ENCODE measurements at places on chromosomes 4 and X.

DNA sequence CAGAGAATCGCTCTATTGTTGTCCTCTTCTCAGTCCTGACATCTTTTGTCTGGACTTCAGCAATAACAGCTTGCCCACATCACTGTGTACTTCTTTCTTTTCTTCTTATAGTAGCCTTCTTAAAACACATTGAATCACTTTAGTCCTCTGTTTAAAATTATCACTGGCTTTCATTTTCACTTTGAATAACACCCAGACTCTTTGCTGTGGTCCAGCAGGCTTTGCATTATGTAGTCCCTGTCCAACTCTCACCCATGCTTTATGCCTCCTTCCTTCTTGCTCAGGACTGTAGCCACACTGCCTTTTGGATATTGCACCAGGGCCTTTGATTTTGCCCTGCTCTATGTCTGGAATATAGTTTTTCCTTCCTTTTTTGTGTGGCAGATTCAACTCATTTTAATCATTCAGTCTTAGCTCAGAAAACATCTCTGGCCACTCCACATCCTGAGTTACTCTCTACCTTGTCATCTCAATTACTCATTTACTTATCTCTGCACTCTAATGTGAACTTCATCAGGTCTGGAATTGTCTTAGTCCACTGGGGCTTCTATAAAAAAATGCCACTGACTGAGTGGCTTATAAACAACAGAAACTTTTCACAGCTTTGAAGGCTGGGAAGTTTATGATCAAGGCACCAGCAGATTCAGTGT, 168.2 kb downstream of the C4orf33 start:
- DNase-seq, result no peak

DNA sequence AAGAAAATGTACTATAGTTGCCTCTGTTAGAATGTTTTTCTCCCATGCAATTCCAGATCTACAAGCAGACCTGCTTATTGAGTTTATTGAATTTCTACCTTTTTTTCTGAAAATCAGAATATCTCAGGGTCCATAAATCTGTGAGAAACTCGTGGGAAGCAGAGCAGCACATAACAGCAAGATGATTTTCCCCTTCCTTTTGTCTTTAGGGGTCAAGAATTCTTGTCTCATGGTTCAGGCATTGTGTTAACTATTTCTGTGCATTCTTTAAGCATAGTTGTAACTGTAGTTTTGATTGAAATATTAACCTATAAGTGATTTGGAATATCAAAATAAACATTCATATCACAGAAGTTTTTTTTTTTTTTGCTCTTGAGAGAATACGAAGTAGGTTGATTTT, 11.4 kb downstream of the EDNRA start:
- DNase-seq, result no peak

- no peak for DNase-seq
Measured at GRCh38 chr4:82017680-82018079, 356.1 kb downstream of the HNRNPD start.

GRCh38 chr4:20570981-20571715, 129.1 kb upstream of the PACRGL start:
- DNase-seq, result no peak

GRCh38 chr4:70994069-70994366, 569 bp downstream of the DCK start:
- peak; percentile 34 for DNase-seq

GRCh38 chr4:187972135-187972534, 23.4 kb upstream of the ZFP42 start:
- DNase-seq, result no peak

DNA sequence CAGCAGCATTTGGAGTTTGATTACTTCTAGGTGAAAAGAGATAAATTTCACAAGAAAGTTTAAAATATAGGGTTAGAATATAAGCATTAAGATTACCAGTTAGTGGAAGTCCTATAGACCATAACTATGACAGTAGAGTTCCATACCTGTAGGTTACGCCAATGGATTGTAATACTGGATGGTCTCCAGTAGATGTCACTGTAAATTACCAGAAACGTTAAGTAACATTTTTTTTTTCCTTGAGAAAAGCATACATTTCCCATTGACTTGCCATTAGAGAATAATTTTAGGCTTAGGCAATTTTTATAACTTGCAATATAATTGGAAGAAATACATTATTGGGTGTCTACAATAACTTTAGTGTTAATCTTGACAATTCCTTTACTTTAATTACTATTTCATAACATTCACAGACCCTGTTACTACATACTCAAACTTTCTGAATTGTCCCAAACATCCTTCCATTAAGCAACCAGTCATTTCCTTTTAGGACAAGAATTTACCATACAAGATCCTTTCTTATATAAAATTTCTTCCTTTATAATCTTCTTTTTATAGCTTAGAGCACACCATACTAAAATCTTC, 304.1 kb upstream of the TECRL start:
- DNase-seq, result no peak

GRCh38 chrX:41722214-41722613, 1.8 kb upstream of the GPR82 start:
- no peak for DNase-seq

GRCh38 chr4:141524116-141524515, 112.3 kb upstream of the IL15 start:
- no peak for DNase-seq

DNA sequence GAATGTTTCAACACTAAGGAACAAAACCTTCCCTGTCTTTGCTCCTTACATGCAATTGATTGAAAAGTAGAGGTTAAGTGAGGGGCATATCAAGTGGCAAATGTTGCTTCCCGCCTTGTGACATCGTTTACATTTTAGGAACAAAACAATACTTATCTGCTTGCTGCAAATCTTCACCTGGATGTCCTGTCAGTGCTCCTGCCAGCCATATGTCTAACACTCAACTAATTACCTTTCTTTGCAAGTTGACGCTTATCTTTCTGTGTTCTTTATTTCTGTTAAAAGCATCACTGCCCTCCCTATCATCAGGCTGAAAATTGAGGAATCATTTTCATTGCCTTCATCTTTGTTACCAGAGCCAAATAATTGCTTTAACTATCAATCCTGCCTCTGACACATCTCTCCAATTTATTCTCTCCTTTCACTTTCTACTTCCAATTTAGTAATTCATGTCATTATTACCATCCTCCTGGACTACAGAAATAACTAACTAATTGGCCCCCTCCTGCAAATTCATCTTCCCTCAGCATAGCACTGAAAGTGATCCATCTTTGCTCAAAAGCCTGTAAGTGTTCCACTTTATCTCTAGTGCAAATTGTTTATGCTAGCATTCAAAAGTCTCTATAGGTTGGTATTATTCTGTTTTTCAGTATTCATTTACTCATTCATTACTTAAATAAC, 298.7 kb upstream of the ATOH1 start:
- no peak for DNase-seq

DNA sequence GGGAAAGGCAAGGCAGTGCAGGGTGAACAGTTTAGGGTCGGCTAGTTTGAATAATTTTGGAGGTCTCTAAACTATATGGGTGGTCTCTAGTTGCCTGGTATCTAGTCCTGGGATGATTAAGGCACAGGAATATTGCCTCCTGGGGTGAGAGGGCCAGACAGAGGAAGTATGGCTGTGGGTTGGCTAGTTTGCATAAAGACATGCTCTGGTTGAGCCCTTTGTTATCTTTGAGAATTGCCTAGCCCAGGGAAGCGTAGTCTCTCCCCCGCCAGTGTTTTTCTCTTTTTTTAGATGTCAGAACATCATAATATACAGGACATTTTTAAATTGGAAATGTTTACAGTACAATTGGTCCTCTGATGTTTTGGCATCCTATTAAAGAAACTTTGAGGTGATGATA, 163.5 kb downstream of the PWWP3B start:
- DNase-seq, result no peak

DNA sequence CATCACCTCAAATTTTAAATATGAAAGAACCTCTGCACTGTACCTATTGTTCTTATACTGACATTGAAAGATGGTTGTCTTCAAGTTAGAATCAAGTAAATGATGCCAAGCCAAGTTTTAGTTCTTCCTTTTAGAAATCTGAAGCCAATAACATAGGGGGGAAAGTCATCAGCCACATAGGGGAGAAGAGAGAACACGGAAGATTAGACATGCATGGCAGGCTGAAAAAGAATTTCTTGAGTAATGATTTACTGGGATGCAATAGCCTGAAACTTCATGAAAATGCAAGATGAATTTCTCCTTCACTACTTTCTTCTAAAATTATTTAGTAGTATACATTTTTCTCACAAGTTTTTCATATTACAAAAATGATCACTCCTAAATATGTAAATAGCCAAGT, 13.6 kb upstream of the EPGN start:
- DNase-seq, result no peak

GRCh38 chr4:22389240-22389870, 126.5 kb downstream of the ADGRA3 start:
- peak; percentile 44 for DNase-seq

GRCh38 chr4:86935566-86935852, 698 bp downstream of the AFF1 start:
- DNase-seq, result no peak

GRCh38 chrX:130024127-130024526, 41.7 kb downstream of the BCORL1 start:
- DNase-seq, result peak; percentile 85

- DNase-seq, result no peak
Measured at GRCh38 chrX:116378961-116379360, 57.4 kb upstream of the SLC6A14 start.

Data from adrenal gland (tissue), 19 donors.